Mesothelial cell of epicardium (in vitro differentiated cells): ENCODE measurements at places on chromosomes 4 and X.

- DNase-seq = no peak
These were observed 790 bp downstream of the CLGN start for GRCh38 chr4:140426610-140427105.

DNA sequence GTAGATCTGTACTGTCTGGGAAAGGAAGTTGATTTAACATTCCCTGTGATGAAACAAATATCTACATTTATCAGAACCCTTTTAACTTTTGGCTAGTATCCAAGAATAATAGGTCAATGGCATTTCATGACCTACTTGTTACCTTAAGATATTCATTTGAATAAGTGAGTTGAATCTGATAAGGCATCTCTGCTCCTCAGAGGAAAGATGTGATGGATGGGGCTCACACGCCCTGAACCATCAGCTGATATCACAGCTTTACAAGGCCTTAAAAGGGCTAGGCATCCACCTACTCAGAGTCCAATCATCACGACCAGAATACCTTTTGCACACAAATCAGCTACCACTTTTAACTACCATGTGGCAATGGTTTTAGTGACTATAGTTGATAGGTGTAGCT, 90.2 kb upstream of the PDLIM3 start:
- DNase-seq = no peak

GRCh38 chr4:26991057-26991456, 130.4 kb downstream of the STIM2 start:
- DNase-seq = no peak

DNA sequence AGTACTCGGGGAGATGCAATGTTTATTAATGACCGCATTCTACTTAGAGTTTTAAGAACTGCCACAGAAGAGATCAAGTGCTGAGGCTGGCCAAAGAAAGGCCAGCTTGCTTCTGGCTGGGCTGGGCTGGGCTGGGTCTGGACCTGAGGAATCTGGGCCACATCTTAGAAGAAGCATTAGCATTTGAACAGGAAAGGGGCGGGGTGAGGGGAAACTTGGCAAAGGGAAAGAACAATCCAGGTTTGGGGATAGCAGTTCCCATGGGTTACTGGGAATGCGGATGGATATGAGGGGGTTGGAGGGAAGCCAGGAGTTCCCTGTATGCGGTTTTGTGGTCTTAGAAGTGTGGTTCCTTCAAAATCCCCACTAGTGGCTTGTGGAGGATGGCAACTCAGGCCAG, 83.3 kb downstream of the CLDN34 start:
- DNase-seq = no peak

- DNase-seq = no peak
These were observed 197.2 kb upstream of the IL15 start for GRCh38 chr4:141439223-141439622.

DNA sequence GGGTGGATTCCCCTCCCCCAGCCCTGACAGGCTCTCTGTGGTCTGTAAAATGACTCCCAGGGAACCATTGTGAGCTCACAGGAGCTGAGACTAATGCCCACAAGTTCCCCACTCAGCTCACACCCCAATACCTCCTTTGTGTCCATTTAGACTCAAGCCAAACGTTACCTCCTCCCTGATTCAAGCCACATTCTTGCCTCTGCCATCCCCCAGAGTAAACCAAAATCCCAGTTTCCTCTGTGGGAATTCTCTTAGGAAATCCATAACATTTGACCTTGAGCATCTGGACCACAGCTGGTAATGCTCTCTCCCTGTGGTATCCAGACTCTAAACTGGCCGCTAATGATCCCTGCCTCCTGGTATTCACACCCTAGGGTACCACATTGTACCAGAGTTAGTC, 26.3 kb upstream of the KDM5C start:
- DNase-seq = no peak

DNA sequence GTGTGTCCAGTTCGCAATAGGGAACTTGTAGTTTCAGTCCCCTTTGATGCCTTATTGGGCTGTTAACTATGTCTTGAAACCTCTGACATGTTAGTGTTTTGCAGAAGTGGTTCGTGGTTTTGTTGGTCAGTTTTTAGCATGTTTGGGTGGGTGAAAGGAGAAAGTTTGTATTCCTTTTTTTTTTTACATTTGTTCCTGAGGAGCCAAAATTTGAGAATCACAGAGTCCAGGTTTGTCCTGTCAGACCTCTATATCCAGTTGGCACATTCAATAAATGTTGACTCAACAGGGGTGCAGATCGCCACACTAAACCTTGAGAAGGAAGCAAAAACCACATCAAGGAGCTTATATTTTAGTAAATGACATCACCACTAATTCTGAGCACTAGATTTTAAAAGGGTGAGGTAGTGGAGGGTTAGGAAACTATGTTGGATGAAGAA, 26.2 kb downstream of the DLG3 start:
- no peak for DNase-seq

DNA sequence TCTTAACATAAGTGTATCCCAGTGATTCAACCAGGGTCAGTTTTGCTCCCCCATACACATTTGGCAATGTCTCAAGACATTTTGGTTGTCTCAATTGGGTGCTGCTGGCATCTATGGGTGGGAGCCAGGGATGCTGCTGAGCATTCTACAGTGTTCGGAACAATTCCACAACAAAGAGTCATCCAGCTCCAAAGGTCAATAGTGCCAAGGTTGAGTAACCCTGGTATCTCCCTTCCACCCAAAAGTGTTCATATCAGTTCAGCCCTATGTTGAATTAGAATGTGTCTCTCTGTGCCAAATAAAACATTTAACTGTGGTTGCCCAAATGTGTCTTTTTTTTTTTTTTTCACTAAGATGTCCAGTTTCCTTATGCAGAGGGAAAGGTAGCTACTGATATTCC, 129.4 kb upstream of the RAI2 start:
- DNase-seq = no peak

DNA sequence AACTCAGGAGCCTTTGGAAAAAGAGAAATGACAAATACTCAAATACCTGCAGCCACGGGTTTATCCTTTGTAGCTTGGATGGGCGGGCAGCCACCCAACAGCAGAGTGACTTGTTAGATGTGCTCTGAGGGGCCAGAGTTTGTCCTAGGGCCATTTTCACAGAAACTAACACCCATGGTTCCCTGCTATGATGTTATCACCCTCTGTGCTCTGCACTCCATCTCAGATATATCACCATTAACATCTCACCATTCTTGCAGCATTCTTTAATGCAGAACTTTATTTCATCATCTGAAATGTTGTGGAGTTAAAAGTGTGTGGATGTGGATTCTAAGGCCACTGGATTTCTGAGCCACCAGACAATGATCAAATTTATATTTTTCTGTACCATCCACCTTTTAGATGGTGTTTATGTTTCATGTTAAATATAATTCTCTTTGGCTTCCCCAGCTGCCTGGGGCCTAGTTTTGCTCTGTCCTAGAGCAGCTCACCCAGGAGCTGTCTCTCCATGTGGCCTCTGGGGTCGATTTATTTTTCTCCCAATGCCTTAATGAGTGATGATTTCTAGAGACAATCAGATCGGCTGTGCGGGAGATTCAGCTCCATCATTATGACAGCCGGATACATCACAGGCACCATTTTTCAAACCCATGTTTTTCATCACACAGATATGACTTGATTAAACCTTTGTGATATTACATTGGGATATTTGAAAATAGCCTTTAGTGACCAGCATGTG, 380.8 kb downstream of the BCOR start:
- DNase-seq = no peak
